T-helper 22 cell (primary cell): ENCODE measurements at places on chromosomes 6 and 20.

DNA sequence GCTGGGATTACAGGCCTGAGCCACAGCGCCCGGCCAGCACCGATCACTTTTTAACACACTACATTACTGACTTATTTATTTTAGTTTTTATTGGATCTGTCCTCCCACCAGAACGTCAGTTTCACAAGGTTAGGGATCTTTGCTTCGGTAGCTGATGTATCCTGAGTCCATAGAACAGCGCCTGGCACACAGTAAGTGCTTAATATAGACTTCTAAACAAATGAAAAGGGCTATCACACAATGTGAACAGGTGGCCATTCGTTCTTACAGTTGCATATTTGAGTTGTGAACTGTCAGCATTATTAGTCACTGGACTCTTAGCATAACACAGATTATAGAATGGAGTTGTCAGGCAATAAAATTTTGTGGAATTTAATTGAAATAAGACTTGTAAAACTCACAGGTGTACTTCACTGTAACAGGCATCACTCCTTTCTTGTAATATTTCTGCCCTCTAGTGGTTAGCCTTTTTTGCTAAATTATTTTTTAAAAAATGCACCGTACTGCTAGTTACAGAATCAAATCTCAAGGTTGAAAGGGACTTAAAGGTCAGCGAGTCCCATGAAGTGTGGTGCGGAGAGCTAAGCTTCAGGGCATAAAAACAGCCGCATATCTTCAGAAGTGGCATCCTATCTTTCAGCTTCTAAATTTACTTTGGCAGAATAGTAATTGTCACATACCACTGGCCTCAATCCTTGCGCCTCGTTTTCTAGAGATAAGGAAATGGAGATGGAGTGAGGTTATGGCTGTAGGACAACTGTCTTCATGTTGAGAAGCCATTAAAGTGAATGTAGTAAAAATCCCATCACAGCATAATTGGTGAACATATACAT lies 3.4 kb upstream of the TBC1D7 start:
- DNase-seq, result no peak

DNA sequence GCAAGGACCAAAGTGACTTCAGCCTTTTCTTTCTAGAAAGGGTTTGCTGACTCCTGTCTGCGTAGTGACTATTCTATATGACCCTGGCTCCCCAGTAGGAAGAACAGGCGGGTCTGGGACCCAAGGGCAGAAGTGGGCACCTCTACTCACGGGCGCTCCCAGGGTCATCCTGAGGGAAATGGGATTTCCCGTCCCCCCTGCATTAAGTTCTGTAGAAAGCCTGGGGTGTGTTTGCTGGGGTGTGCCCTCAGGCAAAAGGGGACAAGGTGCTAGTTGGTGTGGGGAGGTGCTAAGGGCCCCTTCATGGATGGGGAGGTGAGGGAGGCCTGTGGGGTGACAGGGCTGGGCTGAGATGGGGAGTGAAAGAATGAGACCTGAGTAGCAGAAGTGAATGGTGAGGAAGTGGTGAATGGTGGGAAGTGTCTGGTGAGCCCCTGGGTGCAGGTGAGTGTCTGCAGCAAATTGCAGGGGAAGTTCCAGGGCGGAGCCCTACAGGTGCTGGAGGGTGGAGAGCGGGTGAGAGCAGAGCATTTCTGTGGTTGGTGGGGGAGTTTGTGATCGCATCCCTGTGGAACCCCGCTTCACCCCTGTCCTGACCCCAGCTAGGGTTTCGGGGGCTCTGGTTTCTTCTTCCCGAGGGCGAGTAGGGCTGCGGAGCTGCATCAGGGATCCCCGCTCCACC lies 21.1 kb downstream of the RAET1L start:
- DNase-seq, result peak; percentile 62

- DNase-seq, result no peak
Observed at GRCh38 chr20:60395991-60396390, 437.8 kb downstream of the CDH26 start.

GRCh38 chr6:47195011-47195650 lies 114.6 kb downstream of the TNFRSF21 start:
- DNase-seq, result no peak

DNA sequence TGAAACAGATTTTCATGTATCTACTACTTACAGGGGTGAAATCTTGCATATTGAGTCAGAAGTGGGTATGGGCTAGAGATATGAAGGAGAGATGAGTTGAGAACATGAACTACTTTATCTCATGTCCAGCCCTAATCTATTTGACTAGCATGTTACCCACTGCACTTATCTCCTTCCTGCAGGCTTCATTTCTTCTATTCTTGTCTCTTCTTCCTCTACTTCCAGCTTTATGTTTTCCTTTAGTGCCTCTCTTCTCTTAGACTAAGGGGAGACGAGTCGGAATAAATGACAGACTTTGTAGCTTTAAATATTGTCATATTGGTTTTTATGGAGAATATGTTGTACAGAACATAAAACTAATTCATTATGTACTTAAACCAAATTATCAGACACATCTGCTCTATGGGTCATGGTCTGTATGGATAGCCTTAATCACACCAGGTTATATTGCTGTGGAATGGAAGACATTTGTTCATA lies 5.3 kb downstream of the RAB32 start:
- DNase-seq, result no peak

DNA sequence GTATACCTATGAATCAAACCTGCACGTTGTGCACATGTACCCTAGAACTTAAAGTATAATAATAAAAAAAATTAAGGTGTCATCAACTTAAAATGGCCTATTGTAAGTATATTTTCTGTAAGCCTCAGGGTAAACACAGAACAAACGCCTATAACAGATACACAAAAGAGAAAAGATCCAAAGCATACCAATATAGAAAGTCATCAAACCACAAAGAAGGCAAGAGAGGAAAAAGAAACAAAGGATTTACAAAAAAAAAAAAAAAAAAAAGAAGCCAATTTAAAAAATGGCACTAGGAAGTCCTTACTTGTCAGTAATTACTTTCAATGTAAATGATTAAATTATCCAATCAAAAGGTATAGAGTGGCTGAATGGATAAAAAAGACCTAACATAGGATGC lies 24.6 kb upstream of the ASF1A start:
- no peak for DNase-seq

GRCh38 chr20:38184101-38184500 lies 19.0 kb upstream of the TGM2 start:
- no peak for DNase-seq

- DNase-seq, result no peak
Observed at GRCh38 chr20:55354720-55355119, 650.6 kb downstream of the CBLN4 start.

DNA sequence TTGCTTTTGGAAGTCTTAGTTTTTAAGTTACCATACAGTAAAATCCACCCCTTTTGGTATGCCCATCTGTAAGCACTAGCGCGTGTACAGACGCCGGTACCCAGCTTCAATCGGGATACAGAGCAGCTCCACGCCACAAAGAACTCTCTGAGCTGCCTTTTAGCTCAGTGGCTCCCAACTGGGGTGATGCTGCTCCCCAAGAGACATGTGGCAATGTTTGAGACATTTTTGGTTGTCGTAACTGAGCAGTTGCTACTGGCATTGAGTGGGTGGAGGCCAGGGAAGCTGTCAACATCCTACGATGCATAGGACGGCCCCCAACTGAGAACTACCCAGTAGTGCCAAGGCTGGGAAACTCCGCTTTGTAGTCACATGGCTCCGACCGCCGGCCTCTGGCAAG lies 73.3 kb downstream of the BMP7 start:
- no peak for DNase-seq

DNA sequence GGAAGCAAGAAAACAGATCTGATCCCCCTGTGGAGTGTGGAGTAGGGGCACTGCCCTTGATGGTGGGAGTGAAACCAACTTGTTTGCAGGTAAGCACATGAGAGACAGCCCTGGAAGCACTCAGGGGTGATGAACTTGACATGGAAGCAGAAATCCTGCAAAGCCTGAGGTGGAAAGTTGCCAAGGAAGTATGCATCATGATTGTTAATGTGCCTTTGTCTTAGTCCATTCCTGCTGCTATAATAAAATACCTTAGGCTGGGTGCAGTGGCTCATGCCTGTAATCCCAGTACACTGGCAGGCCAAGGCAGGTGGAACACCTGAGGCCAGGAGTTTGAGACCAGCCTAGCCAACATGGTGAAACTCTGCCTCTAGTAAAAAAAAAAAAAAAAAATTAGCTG lies 40.2 kb upstream of the IFNGR1 start:
- no peak for DNase-seq

DNA sequence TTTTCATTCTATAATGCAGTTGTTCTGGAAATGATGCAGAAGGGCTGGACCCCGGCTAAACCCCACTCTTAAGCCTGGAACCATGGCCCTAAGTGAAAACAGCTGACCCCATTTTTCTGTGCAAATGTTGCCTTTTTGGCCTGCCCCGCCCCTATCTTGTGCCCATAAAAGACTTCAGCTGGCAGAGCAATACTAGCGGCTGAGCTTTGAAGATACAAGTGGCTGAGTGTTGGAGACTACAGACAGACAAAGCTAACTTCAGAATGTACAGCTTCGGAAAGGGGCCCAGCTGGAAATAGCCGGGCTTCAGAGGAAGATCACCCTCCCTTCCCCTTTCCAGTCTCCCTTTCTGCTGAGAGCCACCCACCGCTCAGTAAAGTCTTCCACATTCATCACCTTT lies 258.6 kb upstream of the SPTLC3 start:
- no peak for DNase-seq

DNA sequence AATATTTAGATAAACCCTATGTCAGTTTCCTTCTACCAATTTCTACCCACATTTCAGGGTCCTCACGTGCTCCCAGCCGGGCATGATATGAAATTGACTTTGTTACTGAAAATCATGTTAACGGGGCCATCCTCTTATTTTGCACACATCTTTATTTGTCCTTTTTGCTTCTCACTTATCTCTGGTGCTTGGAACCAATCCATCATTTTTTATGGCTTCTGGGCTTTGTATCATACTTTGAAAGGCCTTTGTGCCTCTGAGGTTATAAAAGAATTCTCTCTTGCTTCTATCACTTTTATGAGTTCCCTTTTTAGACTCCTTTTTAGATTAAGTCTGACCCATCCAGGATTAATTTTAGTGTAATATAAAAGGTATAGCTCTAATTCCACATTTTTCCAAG lies 117.1 kb upstream of the PRND start:
- no peak for DNase-seq

DNA sequence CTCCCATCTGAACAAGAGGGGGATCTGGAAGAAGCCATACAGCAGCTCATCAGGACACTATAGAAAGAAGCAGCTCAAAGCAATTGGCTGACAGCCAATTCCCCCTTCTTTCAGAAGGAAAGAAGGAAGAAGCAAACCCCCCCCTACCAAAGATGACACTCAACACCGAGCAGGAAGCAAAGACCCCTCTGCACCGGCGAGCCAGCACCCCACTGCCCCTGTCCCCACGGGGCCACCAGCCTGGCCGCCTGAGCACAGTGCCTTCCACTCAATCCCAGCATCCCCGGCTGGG lies 1.2 kb downstream of the REM1 start:
- DNase-seq, result no peak

DNA sequence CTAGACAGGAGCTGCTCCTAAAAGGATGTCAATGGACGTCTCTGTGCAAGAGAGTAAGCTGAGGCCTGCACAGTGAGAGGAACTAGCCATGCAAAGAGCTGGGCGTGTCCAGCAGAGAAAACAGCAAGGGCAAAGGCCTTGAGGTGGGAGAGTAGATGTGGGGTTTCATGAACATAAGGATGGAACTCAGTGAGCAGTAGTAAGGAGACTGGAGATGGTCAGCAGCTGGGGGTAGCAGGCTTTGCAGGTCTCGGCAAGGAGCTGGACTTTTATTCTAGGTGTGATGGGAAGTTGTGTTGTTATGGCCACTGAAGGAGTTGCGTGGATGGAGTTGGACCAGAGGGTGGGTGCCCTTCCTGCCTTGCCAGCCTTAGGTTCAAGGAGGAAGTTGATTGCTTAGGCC lies 90.7 kb upstream of the SIRPA start:
- DNase-seq, result no peak

- peak; percentile 34 for DNase-seq
Observed at GRCh38 chr6:169723991-169724493, 258 bp downstream of the PHF10 start.

- no peak for DNase-seq
Observed at GRCh38 chr6:136102991-136103688, 147.0 kb downstream of the MTFR2 start.
